ENCODE measurements at places on chromosomes 13 and 19. TPM values are rescaled to one million over a fixed set of nuclear protein-coding genes. Genes with fewer than 3 reads are reported as not detected.

Gene DOHH
- 16.2 TPM for total RNA-seq

Gene IGLON5
- not detected for total RNA-seq

Gene JSRP1
- not detected for total RNA-seq

Gene SIAH3
- under 0.01 TPM for total RNA-seq

Gene B3GNT3
- total RNA-seq, result 4.8 TPM

Gene LGALS14
- not detected for total RNA-seq

Gene FGF9
- under 0.01 TPM for total RNA-seq

Gene SRRM5
- not detected for total RNA-seq

Gene PSPN
- 1.1 TPM for total RNA-seq

Gene NFIC
- 30.5 TPM for total RNA-seq

Gene SMIM44
- total RNA-seq, result not detected

Gene NDUFA7
- total RNA-seq, result 13.0 TPM

Gene MYO1F
- not detected for total RNA-seq

Gene PTH2
- total RNA-seq, result not detected
